ENCODE measurements at places on chromosomes 3 and 15.

DNA sequence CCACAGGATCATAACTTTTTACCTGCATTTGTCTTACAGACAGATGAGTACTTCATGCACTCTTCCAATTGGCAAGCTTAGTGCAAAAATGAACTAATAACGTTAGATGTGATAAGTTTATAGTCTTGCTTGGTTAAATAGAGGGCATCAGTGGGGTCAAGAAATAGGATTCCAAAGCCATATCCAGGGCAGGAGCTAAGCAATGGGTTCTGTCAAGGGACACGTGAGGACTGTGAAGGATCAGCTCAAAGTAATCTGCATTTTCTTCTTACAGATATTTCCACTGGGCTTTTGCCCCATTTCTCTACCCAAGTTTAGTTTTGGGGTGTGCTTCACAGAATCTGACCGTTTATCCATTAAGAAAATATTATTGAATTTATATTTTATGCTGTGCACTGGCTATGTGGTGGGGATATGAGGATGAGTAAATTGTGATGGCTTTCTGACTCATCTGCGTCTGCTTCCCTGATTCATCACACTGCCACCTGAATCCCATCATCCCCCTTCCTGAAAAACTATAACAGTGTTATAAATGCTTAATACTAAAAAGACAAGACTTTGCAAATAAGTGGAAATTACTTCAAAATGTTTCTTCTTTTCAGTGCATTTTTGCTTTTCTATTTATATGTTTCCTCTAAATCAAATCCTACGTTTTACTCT is 17.5 kb downstream of the PPP2R3A start:
- DNase-seq: no peak

- no peak for DNase-seq
These were observed 106.2 kb downstream of the ADCY5 start for GRCh38 chr3:123342631-123343080.

GRCh38 chr3:38028621-38029361 is 651 bp downstream of the PLCD1 start:
- DNase-seq: no peak

DNA sequence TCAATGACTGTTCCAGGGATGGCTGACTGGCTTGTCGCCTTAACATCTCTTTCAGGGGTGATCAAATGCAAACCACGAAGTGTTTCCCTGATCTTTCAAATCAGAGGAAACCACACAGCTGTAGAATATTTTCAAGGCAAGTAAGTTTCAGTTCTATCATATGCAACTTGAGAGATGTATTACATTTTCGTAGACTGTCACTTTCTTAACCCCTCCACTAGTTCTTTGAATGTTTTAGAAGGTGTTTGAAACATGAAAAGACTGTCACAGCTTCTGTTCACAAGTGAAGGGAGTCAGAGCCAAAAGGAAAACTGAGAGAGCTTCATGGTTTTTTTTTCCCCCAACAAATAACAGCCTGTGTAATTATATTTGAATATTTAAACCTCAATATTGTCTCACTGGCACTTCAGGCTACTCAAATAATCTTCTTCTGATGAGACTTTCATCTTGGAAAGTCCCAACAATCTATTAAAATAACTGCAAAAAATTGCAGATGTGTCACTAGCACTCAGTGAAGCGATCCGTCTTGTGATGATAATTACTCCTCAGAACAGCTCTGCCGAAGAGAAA is 25.9 kb upstream of the CAPN7 start:
- DNase-seq: no peak

DNA sequence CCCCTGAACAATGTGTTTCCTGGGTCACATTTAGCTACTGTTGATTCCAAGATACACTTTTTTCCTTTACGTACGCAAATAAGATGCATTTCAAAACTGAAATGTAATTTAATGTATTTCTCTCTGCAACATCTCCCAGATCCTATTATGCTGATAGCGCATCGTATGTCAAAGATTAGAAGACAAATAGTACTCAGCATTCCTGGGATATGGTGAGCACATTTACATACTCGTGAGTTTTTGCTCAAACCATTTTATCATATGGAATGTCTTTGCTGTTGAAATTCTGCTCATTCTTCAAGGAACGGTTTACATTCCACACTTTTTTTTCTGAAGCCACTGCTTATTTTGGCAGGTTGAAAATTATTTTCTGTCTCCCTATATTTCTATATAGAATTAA is 221.4 kb downstream of the OXSM start:
- no peak for DNase-seq

GRCh38 chr3:43481375-43481774 is 140.4 kb downstream of the ANO10 start:
- DNase-seq: no peak

DNA sequence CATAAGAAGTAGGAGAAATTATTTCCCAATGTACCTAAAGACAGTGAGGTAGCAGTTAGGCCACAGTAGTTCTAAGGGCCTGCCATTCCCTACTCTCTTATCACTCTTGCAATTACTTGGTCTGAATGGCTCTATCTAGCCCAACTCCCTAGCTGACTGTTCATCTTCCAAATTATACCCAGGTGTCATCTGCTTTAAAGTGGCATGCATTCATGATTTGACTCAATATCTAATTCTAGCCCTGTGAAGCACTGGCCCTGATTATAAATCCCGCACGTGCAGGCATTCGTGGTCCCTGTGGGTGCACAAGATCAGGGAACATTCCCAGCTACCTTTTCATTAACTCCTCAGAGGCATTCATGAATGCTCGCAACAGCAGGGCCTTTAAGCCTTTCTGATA is 43.1 kb upstream of the ZNF774 start:
- DNase-seq: no peak

DNA sequence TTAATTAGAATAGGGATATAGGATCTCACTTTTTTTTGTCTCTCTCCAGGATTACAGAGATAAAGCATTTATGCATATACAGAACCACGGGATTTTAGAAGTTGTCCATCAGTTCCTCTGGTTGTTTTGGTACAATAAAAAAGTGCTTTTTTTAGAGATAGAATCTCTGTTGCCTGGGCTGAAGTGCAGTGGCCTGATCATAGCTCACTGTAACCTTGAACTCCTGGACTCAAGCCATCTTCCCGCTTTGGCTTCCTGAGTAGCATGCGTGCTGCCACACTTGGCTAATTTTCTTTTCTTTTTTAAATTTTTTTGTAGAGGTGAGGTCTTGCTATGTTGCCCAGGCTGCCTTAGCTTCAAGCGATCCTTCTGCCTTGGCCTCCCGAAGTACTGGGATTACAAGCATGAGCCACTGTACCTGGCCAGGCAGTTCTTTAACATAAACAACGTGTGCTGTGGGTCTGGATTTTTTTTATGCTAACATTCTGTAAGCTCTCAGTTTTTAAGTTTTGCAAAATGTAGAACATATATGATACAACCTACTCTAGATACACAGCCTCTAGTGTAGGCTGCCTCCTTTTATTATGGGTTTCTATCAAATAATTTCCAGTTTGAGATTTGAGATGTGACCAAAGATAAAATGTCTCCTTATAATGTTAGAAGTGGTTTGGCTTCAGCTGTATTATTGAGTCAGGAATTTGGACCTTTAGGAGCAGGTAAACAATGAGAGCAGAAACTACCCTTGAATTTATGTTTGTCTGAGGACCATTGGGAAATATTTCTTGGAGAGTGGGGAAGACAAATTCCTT is 57.4 kb upstream of the ULK4 start:
- DNase-seq: no peak

- no peak for DNase-seq
These were observed 1.6 kb upstream of the BNC1 start for GRCh38 chr15:83285979-83286553.

GRCh38 chr15:62886431-62887071 is 156.0 kb upstream of the TPM1 start:
- DNase-seq: peak; percentile 55

DNA sequence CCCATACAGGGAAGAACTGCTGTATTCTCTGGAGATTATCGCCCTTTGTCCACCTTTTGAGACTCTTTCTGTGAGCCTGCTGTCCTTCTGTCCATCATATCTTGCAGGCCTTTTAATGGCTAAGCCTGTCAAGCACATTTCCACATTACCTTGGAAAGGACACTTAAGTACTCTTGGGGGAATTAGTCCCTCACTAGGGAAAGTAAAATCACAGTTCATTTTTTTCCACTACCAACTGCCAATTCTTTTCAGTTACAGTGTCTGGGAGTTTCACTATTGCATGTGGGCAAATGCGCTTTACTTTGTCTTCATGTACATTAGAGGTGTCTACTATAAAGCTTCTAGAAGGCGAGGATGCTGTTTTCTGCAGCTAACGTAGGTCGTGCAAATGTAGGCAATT is 242.1 kb downstream of the NSUN3 start:
- no peak for DNase-seq

DNA sequence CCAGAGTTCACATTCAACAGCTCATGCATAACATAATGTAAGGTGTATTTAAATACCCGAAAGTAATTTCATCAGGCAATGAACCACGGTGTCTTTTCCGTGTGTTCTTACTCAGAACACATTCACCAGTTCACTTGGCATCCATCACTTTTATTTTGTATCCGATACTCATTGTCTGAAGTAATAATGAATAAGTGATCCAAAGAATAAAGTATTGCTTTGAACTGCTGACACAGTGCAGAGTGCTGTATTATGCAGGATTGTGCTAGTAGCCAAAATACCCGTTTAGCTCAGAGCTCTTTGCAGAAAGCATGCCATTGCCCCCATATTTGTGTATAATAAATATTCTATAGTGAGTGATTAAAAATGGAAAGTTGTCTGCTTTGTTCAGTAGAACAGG is 460.9 kb upstream of the KCNMB2 start:
- no peak for DNase-seq

GRCh38 chr3:171346019-171346418 is 114.2 kb downstream of the TNIK start:
- DNase-seq: no peak

GRCh38 chr15:56640127-56640526 is 93.2 kb downstream of the ZNF280D start:
- no peak for DNase-seq

- DNase-seq: no peak
These were observed 13.6 kb downstream of the LXN start for GRCh38 chr3:158658889-158659288.

DNA sequence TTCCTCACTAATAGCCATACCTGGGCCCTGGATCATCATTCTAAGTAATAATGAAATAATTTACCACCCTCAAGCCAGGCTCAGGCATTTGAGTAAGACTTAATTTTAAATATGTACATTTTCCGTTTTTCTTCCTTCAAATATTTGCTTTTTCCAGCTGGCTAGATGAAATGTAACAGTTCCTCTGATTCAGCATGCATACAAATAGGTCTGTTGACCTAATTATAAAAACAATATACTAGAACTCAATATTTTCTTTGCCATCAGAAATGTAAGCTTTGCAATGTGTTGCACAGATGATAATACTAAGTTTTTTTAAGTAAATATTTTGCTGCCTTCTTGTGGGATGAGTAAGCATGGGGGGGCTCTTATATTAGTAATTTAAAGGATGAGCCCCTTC is 91.6 kb downstream of the FEZF2 start:
- peak; percentile 31 for DNase-seq

DNA sequence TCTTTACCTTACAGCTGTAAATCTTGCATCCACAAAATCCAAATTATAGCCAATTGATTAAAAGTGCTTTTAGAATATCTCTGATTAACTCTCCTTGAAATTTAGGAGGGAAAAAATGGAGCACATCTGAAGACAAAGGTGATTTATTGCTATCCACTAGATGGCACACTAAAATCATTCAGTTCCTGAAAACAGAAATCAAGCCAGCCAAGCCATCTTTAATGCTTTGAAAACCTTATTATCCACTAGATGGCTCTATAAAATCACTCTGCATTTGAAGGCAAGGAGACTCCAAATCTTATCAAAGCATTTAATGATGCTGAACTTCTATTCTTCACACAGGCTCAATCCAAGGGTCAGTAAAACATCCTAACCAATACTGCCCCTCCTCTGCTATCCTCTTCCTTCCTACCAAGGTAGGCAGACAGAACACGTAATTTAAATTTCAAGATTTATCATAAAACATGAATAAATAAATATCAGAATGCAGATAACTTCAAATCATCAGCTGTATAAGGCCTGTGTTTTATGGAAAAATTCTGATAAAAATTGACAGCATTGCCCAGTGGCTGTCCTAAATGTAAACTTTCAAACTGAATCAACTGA is 48.4 kb downstream of the GOLIM4 start:
- DNase-seq: peak; percentile 58

GRCh38 chr3:113532698-113533533 is 561 bp downstream of the SIDT1 start:
- no peak for DNase-seq

DNA sequence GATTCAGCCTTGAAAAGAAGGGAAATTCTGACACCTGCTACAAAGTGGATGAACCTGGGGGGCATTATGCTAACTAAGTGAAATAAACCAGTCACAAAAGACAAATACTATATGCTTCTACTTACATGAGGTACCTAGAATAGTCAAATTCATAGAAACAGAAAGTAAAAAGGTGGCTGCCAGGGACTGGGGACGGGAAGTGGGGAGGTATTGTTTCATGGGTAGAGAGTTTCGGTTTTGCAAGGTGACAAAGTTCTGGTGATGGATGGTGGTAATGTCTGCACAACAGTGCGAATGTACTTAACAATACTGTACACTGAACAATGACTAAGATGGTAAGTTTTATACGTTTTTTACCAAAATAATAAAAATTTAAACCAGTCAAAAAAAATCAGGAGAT is 4.8 kb downstream of the IDH2 start:
- no peak for DNase-seq

- no peak for DNase-seq
These were observed 6.2 kb downstream of the PPARG start for GRCh38 chr3:12294885-12295580.

GRCh38 chr3:130826516-130827182 is 67.2 kb upstream of the ATP2C1 start:
- DNase-seq: no peak

GRCh38 chr3:55721716-55722484 is 234.8 kb upstream of the WNT5A start:
- DNase-seq: no peak

DNA sequence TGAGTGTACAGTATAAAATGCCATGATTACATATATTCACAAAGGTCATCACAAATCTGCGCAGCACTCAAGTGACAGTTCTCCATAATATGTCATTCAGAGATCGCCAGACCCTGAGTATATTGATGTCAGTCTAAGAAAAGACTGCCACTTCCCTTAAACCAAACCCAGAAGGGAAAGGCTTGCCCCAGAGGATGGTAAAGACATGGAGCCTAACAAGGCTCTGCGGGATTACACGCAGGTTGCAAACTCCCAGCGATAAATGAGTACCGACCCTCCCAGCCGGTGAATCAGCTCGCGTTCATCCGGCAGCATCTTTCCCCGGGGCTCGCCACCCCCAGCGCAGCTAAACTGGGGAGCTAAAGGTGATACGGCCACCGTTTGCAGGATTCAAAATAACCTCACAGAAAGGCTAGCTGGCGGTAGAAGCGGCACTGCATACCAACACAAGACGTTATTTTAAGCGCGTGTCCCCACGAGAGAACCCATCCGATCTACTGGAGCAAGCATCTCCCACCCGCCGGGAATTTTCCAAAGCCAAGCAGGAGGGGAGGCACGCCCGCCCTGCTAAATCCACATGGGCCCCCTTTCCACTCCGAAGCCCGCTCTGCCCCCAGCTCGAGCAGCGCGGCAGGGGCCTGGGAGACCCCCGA is 643 bp downstream of the MYO5A start:
- no peak for DNase-seq

GRCh38 chr15:52005748-52006701 is 13.0 kb upstream of the MAPK6 start:
- no peak for DNase-seq

Data from brain pericyte (primary cell).